ENCODE measurements at places on chromosomes 2 and 18.

DNA sequence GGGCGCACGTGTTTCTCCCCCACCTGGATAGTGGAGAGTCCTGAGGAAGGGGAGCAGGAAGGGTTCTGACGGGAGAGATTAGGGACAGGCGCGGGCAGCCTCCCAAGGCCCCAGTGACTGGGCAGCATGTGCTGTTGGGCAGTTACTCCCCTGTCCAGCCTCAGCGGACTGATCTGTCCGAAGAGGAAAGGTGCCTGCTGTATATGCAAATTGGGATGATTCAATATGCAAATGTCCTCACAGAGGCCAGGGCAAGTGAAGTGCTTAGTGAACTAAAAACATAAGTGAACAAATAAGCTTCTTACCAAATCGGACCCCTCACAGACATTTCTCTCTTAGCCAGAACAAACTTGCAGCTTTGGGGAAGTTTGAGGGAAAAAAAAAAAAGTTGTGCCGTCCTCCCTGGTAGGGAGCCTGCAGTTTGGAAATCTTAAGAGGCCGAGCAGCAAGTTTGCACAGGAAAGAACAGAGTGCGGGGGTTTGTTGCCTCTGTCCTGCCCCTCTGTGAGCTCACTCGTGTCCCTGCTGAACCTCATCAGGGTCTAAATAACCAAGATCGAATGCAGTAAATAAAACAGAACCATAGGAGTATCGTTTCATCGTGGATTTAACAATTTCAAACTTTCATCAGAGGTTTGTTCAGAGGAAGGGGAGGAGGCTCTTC lies 141.4 kb downstream of the KCTD1 start:
- DNase-seq, result no peak

DNA sequence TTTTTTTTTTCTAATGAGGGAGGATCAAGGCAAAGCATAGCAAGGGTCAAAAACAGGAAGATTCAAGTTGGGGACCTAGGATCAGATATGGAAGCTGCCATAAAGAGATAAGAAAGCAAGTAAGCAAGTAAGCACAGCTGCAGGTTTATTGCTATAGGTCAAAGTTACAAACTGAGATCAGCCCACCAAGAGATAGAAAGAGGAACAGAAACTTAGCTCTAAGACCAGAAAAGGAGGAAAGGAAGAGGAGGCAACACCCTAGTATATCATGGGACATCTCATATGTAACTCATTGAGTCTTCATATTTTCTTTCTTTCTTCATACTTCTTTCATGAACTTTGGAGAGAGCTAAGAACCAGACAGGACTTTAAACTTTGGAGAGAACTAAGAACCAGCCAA lies 295.9 kb upstream of the CRIM1 start:
- no peak for DNase-seq

- DNase-seq, result no peak
These were observed 53.6 kb upstream of the CAB39 start for GRCh38 chr2:230658877-230659652.

DNA sequence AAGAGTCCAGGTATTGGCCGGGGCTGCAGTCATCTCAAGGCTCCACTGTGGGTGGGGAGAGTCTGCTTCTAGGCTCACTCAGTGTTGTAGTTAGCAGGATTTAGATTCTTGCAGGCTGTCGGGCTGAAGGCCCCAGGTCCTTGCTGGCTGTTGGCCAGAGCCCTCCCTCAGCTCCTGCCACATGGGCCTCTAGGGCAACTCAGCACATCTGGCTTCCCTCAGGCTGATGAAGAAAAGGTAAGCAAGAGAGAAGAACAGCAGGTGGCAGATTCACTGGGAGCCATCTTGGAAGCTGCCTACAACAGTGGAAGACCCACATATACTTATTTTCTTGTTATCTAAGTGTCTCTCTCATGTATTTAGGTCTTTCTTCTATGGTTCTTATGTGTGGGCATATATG lies 4.3 kb downstream of the MRPS9 start:
- peak; percentile 33 for DNase-seq

- DNase-seq, result no peak
These were observed 5.6 kb downstream of the CPSF3 start for GRCh38 chr2:9428965-9429577.

- DNase-seq, result no peak
These were observed 64.5 kb downstream of the DDX18 start for GRCh38 chr2:117879003-117879402.

- DNase-seq, result no peak
These were observed 183.2 kb downstream of the ARHGAP15 start for GRCh38 chr2:143312441-143312840.

GRCh38 chr2:191039616-191040015 lies 25.6 kb upstream of the STAT1 start:
- DNase-seq, result no peak

GRCh38 chr2:206937555-206937954 lies 1.8 kb upstream of the CPO start:
- DNase-seq, result no peak

- no peak for DNase-seq
These were observed 57.3 kb downstream of the TWIST2 start for GRCh38 chr2:238905224-238905623.

- no peak for DNase-seq
These were observed 113.2 kb downstream of the SH3RF3 start for GRCh38 chr2:109242210-109242653.

DNA sequence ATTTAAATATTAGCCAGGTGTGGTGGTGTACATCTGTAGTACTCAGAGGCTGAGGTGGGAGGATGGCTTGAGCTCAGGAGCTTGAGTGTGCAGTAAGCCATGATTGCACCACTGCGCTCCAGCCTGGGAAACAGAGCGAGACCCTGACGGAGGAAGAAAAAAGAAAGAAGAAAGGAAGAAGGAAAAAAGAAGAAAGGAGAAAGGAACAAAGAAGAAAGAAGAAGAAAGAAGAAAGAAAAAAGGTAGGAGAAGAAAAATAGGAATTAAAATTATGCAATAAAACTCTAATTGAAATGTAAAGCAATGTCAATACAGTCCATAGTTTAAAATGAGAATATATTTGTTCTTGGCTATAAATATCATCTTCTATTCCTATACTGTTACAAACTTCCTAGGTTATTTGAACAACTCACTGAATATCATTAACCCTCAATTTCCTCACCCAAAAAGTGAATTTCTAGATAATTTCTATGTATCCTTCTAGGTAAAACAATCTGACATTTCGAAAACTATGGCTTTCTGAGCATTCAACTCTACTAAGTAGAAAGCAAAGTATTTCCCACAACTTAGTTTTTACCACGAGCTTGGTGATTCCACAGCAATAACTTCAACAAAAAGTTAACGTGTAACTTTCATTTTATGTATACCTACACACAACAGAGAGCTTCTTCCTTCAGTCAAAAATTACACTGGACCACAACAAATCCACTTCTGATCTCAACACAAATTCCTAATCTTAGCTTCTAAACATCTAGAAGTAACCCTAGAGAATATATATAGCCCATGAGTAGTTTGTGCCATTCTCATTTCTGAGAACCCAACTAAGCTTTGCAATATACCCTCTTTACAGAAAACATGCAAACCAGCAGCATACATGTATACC lies 19.7 kb downstream of the LPIN2 start:
- no peak for DNase-seq

DNA sequence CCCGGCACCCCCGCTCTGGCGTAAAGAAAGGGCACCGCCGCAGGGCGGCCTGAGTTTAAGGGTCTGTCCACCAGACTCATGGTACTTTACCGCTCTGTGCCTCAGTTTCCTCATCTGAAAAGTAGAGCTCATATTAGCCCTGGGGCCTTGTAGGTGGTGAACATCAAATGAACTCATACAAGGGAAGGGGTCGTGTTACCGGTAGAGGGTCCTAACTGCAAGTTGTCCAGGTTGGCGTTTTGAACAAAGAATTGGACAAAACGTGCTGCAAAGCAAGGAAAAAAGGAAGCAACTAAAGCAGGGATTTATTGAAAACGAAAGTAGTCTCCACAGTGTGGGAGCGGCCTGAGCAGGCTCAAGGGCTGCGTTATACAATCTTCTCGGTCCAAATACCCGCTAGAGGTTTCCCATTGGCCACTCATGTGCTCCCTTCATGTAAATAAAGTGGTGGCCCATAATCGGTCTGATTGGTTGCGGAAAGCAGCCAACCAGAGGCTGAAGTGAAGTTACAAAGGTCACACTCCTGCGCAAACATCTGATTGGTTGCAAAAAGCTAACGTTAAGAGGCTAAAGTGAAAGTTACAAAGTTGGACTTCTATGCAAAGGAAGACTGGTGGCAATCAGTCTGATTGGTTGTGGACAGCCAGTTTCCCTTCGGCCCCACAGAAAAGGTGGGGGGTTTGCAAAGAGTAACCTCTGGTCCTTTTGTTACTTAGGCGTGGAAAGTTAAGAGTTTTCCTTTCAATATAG lies 80.7 kb upstream of the LDLRAD4 start:
- no peak for DNase-seq

DNA sequence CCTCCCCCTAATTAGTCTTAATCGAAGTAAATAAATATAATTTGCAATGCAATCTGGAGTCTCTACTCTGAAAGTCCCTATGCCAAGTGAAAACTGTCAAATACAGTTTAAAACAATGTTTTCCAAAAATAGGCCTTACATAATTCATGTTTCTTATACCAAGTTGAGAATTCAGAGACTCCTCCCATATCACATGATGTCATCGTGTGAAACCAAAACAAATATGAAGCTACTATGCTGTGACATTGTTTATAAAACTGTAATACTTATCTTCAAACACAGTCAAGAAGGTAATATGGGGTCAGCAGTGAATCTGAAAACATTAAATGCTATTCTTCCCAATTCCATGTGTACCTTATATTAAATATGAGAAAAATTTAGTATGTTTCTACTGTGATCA lies 940.2 kb upstream of the FANCL start:
- DNase-seq, result no peak

GRCh38 chr2:148530350-148530749 lies 114.2 kb upstream of the EPC2 start:
- no peak for DNase-seq

GRCh38 chr2:155157711-155158110 lies 459.2 kb downstream of the KCNJ3 start:
- no peak for DNase-seq

GRCh38 chr2:144701259-144701658 lies 181.3 kb upstream of the ZEB2 start:
- DNase-seq, result no peak

- DNase-seq, result no peak
These were observed 61.3 kb downstream of the MCFD2 start for GRCh38 chr2:46854260-46854659.

- DNase-seq, result peak; percentile 35
These were observed 16.0 kb upstream of the ASXL2 start for GRCh38 chr2:25894135-25894830.

Measured in NCI-H2081 (cell line).